ENCODE measurements at places on chromosomes 5 and 9.

DNA sequence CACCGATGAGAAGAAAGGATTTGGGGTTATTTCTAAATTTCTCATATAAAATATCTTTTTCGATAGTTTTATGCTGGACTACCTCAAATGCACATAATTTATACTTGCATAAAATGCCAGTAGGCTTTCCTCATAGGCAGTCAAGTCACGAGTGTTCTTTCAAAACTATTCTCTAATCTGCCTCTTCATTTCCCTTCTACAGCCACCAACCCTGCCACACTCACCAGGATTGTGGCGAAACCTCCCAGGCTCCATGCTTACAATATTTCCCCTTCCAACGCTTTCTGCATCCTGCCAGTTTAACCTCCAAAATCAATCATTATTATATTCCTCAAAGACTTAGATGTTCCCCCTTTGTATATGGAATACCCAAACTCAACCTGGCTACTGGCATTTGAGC is 65.4 kb downstream of the FRMD3 start:
- DNase-seq: no peak

DNA sequence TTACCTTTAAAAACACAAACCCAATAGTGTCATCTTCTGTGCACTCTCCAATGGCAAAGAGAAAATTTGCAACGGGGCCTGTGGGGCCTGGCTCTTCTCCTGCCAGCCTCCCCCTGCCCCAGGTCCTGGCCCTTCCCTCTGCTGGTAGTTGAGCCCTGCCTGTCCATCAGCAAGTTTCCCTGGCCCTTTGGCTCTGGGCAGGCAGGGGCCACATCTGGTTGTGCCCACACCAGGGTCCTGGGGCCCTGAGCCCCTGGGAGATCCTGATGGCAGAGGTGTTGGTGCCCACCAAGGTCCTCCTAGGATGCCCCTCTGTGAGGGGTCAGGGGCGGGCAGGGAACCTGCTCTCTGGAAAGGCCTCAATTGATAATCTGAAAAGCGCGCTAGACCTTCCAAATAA is 157.3 kb downstream of the DAB2IP start:
- no peak for DNase-seq

GRCh38 chr5:168790002-168790635 is 211.0 kb upstream of the PANK3 start:
- no peak for DNase-seq

DNA sequence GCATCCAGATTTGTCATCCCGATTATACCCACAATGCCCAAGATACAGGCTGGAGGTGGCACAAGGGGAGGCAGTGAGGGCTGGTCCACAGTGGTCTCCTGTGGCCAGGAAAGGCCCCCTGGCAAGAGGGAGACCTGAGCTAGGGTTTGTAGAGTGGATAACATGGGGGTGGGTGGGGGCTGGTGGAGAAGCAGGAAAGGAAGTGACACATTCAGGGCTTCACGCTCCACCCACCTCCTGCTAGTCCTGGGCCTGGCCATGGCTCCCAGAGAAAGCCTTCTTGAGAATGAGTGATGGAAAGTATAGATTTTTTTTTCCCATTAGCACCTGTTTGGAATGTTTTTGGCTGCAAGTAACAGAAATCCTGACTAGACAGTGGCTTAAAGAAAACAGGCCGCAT is 81.3 kb downstream of the ANKRD33B start:
- no peak for DNase-seq

- peak; percentile 69 for DNase-seq
Observed at GRCh38 chr9:4315582-4316215, 15.8 kb upstream of the GLIS3 start.

DNA sequence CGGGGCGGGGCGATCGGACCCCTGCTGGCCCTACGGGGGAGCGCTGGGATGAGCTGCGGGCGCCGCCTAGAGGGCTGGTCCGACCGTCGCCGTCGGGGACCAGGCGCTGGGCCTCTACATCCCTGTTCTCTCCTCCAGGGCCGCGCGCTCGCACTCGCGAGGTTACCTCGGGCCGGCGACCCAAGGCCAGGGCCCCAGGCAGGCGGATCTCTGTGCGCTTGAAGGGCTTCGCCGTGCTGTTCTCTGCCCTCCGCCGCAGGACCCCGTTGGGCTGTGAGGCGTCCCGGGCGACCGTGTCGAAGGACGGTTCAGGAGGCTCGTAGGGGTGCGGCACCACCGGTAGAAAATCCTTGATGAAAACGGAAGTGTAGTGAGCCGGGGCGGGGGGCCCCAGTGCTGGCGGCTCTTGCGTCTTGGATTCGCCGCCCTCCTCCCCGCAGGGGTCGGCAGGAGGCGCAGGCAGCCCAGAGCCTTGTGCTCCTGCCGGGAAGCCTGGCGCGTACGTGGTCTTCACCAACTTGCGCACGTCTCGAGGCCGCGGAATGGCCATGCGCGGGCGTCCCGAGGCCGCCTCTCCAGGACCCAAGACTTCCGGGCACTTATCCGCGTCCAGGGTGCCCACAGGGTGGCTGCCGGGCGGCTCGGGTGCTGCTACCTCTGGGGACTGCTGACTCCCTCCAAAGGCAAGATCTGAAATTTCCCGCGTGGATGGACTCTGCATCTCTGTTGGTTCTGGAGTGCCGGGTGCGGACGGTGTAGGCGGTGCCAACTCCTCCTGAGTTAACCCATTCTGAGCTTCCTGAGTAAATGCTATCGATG is 2.0 kb downstream of the PROB1 start:
- DNase-seq: peak; percentile 91

- no peak for DNase-seq
Observed at GRCh38 chr9:38413283-38413682, 11.0 kb downstream of the IGFBPL1 start.

DNA sequence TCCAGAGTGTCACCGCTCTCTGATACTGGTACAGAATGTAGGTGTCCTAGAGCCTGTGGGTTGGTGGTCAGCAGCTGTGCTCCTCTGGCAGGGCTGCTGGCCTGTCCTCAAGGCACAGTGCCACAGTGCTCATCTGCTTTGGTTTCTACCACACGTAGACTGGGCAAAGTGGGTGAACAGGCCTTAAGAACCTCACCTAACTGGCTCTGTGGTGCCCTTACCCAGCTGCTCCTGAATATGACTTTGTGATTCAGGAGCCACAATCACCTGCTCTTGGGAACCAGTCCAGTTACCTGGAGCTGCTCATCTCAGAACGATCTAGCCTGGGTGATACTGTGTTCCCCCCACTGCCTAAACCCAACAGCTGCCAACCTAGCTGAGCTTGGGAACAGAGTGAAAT is 6.4 kb downstream of the NOP16 start:
- DNase-seq: no peak

DNA sequence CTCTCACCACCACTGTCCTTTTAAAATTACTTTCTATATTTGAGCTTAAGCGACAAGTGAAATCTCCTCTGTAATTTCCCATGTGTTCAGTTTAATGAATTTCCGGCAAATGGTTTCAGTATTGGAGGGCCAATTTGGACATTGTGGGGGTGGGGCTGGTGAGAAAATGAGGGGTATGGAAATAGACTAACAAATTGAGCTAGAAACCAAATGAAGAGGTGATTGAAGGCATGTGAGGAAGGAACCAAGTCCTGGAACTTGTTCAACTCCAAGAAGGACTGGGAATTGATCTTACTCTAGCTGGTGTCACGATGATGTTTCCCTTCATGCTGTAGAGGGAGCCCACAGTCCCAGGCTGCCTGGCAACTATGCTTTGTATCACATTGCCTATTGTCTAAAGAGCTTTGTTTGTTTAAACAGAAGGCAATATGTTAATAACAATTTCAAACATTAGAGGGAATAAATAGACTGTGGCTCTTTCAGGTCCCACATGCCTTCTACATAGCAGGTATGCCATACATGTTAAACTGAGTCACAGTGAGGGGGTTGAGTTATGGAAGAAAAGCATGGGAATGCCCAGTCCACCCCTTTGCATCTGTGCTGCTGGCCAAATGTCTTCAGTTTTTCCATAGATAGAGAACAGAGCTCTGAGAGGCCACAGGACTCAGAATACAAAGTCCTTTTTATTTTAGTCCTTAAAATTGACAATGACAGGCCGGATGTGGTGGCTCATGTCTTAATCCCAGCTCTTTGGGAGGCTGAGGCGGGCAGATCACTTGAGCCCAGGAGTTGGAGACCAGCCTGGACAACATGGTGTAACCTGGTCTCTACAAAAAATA is 25.0 kb upstream of the MATR3 start:
- DNase-seq: no peak

- DNase-seq: no peak
Observed at GRCh38 chr5:82413302-82414040, 135.3 kb upstream of the RPS23 start.

DNA sequence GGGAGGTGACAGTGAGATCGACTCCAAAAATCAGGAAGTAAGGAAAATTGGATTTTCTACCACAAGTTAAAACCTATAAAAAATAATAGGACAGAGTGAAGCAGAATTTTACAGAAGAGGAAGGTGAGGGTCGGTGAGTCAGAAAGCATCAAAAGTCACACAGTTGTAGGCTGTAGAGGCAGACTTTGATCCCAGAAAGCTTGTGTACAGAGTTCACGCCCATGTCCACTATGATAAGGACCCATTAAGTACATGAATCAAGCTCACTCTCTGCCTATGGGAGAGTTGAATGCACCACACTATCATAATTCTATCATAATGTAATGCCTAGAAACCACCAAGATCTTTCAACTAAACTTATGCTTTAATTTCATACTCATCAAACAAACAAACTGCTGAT is 291.2 kb downstream of the PRELID2 start:
- DNase-seq: no peak

DNA sequence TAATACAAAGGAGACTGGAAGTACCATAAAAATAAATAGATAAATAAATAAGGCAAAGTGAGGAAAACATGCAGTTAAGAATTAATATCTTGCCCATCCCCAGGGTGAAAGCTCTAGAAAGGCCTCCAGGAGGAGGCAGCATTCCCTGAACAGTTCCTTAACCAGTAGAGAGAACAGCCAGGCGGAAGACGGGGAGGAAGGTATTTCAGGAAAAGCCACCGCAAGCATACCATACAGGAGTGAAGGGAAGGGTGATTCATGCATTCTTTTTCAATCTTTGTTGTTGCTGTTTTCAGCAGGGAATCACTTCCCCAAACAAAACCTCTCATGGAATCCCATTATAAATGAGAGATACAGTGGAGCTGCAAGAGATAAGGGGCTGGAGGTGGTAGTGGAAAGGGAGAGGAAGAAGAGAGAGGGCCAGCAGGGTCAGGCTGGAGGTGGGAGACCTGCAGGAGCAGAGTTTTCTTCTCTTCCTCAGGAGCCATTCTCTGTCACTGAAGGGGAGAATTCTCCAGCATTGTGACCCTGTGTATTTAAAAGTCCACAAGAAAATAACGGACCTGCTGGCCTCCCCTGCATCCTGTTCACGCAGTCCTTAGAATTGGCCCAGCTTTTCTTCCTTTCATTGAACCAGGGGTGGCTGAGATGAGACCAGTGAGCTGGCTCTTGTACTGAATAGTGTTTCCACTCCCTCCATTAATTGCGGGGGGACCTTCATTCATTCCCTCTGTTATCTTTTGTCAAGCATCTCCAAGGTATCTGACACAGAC is 255.9 kb downstream of the FAM114A2 start:
- DNase-seq: no peak

- DNase-seq: no peak
Observed at GRCh38 chr5:14464096-14464495, 117.5 kb upstream of the OTULINL start.

DNA sequence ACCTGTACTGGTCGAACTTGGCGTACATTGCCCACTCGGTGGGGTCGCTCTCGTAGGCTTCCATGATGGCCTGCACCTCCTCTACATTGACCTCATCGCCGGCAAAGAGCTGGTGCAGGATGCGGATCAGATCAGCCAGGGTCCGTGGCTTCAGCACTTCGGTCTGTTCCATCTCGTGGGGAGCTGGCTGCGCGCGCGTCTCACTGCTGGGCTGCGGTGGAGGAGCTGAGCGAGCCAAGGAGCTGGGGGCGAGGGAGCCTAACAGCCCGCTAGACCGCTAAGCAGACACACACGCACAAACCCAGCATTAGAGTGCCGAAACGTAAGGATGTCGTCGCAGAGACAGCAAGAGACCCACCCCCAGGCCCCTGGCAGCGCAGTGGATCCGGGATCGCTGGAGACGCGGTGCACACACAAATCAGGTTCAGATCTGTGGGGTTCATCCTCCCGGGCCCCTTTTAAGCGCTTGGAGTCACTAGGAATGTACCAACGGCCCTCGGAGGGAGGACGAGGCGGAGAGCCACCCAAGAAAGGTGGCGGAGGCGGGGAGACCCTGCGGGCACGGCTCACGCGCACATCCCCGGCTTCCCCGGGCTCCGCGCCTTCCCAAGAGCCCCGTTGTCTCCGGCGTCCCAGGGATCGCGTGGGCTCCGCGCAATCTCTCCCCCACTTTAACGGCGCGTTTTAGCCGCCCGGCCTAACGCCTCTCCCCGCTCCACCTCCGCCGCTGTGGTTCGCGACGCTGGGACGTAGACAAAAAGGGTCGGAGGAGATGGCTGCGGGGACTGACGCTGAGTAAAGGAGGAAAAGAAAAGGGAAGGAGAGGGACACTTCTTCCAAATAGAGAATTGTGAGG is at the start of gene CDO1:
Gene CDO1 (minus strand): TSS at position 434 of the 856 bp plus-strand sequence. CDS start 262 bp downstream, at position 172.
- DNase-seq: no peak

DNA sequence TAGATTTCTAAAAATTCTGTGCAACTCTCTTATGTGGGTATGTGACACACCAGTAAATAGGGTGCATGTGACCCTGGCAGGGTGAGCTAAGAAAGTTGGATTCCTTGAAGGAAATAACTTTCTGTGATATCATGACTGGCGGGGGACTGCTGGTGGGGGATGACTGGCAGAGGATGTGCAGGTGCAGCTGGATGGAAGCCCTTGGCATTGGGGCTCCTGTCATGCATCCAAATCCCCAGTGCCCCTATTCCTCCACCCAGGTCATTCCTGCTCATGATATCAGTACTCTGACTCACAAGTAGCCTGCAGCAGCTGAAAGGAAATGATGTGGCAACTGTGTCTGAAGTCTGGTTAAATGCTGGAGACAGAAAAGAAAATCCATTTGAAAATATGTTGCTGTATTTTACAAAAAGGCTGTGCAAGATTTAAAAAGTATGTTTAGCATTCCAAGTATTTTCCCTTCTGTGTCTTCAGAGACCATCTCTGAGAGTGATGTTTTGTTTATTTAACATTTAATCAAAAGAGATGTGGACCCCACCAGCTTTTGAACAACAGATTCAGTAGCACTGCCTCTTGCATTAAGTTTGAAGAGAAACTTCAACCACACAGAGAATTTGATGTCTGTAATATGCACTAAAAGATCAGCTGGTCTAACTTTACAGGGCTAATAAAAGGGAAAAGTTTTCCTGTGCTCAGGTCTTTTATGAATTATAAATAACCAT is 17.9 kb upstream of the ZSWIM6 start:
- DNase-seq: no peak

GRCh38 chr5:33685873-33686755 is 205.7 kb downstream of the ADAMTS12 start:
- DNase-seq: no peak

DNA sequence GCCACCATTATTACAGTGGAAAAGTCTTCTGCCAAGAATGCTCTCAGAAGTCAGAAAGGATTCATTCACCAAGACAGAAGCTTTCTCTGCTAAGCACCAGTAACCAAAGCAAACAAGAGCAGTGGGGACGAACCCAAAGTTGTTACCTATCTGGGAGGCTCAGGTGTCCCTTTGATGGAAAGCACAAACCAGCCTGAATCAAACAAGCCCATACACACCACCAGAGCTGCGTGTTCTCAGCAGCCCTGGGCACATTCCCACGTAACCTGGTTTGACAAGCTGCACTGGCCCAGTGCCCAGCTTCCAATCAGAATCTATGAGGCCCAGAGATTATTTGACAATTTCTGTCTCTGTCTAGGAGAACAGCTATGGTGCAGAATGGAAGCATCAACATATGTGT is 252.6 kb downstream of the ACTL7B start:
- no peak for DNase-seq

GRCh38 chr5:52876456-52876855 is 88.7 kb downstream of the ITGA1 start:
- DNase-seq: no peak

All from DND-41 (cell line).